Jurkat, Clone E6-1 (cell line): ENCODE measurements at places on chromosomes 16 and 17.

GRCh38 chr17:9924735-9925191, 19.7 kb upstream of the RCVRN start:
- peak; percentile 75 for DNase-seq

GRCh38 chr16:60027351-60027750, 1293.2 kb upstream of the GOT2 start:
- no peak for DNase-seq

- DNase-seq, result peak; percentile 36
Observed at GRCh38 chr16:84948851-84949610, 62.3 kb downstream of the ZDHHC7 start.

DNA sequence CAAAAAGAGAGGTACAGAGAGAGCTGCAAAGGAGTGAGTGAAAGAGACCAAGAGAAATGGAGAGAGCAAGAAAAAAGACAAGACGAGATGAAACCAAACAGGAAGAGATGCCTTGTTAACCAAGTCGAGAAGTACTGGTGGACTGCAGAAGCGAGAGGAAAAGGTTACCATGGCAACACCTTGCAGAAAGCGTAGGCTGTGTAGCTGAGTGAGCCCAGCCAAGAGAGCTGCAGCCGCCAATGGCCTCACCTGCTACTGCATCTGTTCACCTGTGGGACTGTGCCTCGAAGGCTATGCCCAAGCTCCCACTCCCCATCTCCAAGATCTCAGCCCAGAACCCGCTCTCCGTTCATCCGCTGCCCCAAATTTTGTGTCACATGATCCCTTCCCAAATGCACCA, 161.3 kb downstream of the SLC39A11 start:
- peak; percentile 59 for DNase-seq

DNA sequence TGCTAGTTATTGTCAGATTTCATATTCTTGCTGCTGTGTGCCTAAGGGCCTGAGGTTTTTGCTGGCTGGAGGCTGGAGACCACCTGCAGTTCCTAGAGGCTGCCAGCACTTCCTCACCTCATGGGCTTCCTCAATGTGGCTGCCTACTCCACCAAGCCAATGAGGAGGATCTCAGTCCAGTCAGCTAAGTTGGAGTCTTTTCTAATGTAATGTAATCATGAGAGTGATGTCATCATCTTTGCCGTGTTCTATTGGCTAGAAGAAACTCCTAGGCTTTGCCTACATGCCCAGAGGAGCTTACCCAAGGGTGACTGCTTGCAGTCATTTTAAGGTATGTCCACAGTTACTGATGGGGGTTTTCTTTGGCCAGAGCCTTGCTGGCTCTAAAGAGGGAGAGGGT, 53.0 kb downstream of the SOCS3 start:
- DNase-seq, result no peak

GRCh38 chr17:8658810-8659209, 28.3 kb upstream of the MYH10 start:
- no peak for DNase-seq

DNA sequence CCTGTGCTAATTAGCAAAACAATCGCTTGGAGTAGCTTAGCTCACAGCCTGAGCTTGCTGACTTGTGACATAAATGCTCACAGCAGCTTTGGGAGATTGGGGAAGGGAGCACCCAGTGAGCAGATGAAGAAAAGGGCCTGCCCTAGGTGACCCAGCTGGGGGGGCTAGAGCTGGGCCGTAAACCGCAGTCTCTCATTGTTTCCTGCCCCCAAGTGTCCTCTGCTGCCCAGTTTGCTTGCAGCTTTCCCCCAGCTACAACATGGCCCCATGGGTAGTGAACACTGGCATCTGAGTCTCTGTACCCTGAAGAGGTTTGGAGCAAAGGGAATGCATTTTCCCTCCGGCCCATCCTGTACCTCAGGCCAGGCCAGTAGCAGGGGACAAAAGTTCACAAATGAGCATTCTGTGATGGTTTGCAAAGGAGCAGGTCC, 349.4 kb downstream of the SLC39A11 start:
- DNase-seq, result no peak

DNA sequence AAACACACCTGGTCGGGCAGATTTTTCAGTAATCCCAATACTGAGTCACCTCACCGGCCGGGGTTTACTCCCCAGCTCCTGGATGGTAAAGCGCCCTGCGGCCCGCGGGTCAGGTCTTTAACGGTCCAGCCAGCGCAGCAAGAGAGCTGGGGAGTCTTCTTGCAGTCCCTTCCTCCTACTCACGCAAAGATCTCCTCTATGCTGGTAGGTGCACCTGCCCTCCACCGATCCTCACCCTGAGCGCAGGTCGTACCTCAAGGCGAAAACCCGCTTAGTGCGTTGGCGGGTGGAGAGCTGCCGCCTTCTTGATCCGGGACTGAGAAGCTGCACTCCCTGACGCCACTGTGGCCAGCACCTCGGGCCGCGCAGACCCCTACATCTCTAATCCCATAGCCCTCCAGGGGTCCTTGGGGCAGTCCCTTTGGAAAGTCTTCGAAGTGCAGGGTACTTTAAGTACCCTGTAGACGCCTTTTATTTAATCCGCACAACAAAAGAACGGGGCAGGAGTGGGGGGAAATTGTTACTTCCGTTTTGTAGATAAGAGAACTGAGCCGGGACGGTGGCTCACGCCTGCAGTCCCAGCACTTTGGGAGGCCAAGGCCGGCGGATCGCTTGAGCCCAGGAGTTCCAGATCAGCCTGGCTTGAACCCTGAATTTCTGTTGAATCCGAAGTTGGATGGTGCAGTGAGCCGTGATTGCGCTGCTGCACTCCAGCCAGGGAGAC, 10.4 kb upstream of the HOXB13 start:
- DNase-seq, result no peak

DNA sequence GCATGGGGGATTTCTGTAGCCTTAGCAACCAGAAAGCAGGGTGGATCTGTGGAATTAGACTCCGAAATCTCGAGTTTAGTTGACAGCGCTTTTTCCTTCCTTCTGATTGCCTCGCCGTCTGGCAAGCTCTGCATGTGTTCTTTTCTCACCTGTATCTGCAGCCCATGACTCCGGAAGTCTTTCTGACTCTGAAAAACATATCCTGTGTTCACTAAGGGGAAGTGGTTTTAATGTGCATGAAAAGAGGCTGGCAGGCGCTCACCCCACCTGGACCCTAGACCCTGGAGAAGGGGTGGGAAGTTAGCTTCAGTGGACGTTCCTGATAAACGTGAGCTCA, 158.5 kb downstream of the RPTOR start:
- peak; percentile 85 for DNase-seq

DNA sequence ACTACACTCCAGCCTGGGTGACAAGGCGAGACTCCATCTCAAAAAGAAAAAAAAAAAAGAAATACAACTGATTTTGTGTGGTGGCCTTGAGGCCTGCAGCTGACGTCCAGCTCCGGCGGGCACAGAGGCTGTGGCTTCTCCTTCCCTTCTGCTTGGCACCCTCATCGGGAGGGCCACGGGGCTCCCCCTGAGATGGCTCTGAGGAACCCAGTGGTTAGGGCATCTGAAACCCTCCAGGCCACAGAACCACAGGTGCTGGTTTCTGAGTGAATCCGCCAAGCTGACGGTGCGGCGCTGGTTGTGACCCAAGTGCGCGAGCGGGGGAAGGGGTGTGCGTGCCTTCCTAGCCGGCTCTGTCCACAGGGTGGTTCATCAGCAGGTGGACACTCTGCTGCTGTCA, 63.4 kb downstream of the LMF1 start:
- no peak for DNase-seq

GRCh38 chr16:70158261-70158939, 15.2 kb upstream of the CLEC18C start:
- no peak for DNase-seq

- no peak for DNase-seq
Observed at GRCh38 chr16:88673716-88674379, 11.0 kb upstream of the MVD start.

DNA sequence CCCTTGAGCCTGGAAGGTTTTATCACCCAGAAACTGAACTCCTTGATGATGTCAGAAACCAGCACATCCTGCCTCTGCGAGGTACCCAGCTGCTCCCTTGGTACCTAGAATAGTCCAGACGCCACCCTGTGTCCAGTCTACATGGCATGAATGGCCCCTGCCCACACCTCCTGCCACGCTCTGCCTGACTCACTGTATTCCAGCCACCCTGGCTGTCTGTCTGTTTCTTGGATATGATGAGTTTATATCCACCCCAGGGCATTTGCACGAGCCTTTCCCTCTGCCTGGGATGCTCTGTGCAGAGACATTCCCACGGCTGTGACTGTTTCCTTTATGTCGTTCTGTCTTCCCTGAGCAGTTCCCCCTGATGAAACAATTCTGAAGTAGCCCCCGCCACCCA, 68.7 kb downstream of the CRISPLD2 start:
- no peak for DNase-seq

- DNase-seq, result no peak
Observed at GRCh38 chr16:88116121-88116520, 164.9 kb downstream of the BANP start.

- DNase-seq, result no peak
Observed at GRCh38 chr17:74192950-74193781, 10.3 kb upstream of the RPL38 start.

DNA sequence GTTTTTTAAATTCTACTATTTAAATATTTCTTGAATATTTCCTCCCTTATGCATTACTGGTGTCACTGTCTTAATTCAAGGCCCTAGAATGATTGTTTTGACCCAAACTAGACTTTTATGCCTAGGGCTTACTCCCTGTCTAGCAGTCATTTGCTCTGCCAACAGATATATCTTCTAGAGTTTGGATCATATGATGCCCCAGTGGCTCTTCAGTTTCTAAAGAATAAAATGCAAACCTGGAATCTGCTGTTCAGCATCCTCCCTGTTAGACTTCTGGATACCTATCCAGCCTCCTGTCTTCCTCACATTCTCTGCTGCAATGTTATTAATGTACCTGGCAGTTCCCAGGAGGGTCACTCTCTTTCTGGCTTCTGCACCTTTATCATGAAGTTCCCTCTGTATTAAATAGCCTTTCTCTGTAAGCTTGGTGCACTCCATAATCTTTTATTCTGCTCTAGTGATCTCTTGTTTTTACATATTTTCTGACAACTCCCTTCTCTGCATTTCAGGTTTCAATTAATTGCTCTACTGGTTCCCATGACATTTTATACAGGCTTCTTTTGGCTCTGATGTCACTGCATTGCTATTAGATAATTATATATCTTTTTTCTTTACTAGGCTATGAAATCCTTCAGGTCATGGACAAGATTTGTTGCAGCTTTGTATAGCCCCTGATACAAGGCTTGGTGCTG, 15.7 kb downstream of the PHKB start:
- DNase-seq, result no peak

DNA sequence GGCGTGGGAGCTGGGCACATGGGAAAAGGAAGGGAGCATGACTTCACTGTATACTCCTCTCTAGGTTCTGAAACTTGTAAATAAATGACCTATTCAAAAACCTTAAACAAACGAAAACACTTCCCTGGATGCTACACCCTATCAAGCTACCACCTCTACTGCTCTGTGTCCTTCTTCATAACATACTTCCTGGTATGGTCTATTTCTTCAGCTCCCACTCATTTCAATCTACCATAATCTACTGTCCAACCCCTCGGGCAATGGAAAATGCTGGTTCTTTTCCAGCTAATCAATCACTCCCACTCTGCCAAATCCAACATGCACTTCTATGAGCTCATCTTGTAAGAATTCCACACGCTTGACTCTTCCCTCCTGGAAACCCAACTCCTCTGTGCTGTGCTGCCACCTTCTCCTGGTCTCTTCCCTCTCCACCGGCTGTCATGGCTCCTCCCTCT, 42.4 kb downstream of the AMFR start:
- DNase-seq, result no peak

- no peak for DNase-seq
Observed at GRCh38 chr17:32142857-32143526, 690 bp downstream of the RHOT1 start.

GRCh38 chr16:84788920-84789391, 30.8 kb upstream of the CRISPLD2 start:
- DNase-seq, result no peak

DNA sequence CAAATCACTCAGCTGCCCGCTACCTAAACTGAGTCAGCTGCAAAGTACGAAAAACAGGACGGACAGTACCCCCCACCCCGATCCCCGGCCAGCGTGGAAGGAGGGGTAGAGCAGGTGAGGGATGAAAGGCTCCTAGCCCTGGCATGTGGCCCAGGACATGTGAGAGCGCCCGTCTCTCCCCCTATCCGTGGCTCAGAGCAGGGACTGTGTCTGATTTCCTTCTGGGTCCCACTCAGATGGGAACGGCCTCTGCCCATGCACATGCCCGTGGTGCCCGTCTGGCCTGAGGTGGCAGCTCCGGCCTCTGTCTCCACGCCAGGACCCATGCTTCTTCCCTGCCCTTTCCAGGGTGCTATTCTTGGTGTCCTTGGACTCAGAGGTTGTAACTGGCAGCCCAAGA, 30.2 kb upstream of the RASD1 start:
- no peak for DNase-seq

DNA sequence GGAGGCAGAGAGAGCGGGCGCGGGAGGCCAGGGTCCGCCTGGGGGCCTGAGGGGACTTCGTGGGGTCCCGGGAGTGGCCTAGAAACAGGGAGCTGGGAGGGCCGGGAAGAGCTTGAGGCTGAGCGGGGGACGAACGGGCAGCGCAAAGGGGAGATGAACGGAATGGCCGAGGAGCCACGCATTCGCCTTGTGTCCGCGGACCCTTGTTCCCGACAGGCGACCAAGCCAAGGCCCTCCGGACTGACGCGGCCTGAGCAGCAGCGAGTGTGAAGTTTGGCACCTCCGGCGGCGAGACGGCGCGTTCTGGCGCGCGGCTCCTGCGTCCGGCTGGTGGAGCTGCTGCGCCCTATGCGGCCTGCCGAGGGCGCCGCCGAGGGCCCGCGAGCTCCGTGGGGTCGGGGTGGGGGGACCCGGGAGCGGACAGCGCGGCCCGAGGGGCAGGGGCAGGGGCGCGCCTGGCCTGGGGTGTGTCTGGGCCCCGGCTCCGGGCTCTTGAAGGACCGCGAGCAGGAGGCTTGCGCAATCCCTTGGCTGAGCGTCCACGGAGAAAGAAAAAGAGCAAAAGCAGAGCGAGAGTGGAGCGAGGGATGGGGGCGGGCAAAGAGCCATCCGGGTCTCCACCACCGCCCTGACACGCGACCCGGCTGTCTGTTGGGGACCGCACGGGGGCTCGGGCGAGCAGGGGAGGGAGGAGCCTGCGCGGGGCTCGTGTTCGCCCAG, 1.2 kb upstream of the CBX4 start:
- DNase-seq, result no peak

- no peak for DNase-seq
Observed at GRCh38 chr16:78640886-78641285, 541.4 kb downstream of the WWOX start.

GRCh38 chr17:14169901-14170300, 66.8 kb downstream of the CDRT15 start:
- no peak for DNase-seq

GRCh38 chr17:50603340-50603739, 31.3 kb upstream of the ABCC3 start:
- no peak for DNase-seq
